Caco-2 (cell line): ENCODE measurements at places on chromosomes 1 and 21. TPM values are rescaled to one million over a fixed set of nuclear protein-coding genes. Genes with fewer than 3 reads are reported as not detected.

TMED5 gene
- total RNA-seq: 50.0 and 52.6 TPM in 2 replicates

CENPF gene
- 130 and 145 TPM in 2 replicates for total RNA-seq

GRCh38 chr1:151237678-151238466 lies 16.7 kb upstream of the PSMD4 start:
- no peaks in the 10 kb centered on the region for H3K27me3 ChIP-seq
- no peaks in the 10 kb centered on the region for H3K4me1 ChIP-seq
- no peak overlapping the region for H3K4me3 ChIP-seq
- no peak overlapping the region for H3K27ac ChIP-seq
- DNase-seq: no peak

DNA sequence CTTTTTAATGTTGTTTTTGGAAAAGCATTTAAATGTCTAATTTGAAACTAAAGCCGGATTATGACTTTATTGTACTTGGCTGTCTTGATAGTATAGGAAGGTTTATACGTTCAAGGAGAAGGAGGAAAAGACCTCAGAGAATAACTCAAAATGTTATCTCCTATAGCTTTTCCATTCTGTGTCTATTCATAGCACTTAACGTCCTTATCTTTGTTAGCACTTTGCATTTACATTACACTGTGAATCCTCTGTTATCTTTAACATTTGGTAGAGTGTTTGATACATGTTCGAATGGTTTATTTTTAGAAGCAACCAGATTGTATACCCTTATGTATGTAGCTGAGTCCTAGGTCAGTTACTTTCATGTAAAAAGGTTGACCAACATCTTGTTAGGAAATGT lies 50.8 kb upstream of the PODN start:
- no peak overlapping the region for H3K4me3 ChIP-seq
- no peak overlapping the region for H3K27ac ChIP-seq
- H3K27me3 ChIP-seq: no peaks in the 10 kb centered on the region

NBPF20 gene
- 5.2 and 6.3 TPM in 2 replicates for total RNA-seq

- H3K4me1 ChIP-seq: no peaks in the 10 kb centered on the region
- no peak overlapping the region for H3K4me3 ChIP-seq
- no peaks in the 10 kb centered on the region for H3K36me3 ChIP-seq
- no peaks in the 10 kb centered on the region for H3K27me3 ChIP-seq
- DNase-seq: no peak
- no peak overlapping the region for H3K27ac ChIP-seq
These were observed 6.9 kb upstream of the SLC35F3 start for GRCh38 chr1:233897325-233898162.

DNA sequence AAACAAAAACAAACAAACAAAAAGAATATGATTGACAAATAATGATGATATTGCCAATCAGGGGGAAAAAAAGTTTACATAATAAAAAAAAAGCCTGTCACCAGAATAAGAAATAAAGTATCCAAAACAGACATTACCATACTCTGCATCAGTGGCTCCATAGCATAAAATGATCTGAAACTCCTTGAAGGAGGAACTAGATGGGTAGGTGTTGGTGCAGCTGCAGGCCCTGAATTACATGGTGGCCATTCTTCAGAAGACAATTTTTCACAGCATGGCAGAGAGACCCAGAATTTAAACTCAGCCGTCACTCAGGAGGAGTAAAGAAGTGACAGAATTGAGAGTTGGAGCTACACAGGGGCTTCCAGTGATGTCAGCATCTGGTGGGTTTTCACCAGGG lies 60.2 kb downstream of the GLUL start:
- no peaks in the 10 kb centered on the region for H3K36me3 ChIP-seq
- H3K4me1 ChIP-seq: no peaks in the 10 kb centered on the region
- no peak overlapping the region for H3K27ac ChIP-seq
- DNase-seq: no peak
- H3K27me3 ChIP-seq: no peaks in the 10 kb centered on the region
- no peak overlapping the region for H3K4me3 ChIP-seq
